Activated naive CD4-positive, alpha-beta T cell treated with anti-CD3 and anti-CD28 coated beads, Interleukin-2, amount 50 U/mL, for 72 hours (primary cell): ENCODE measurements at places on chromosomes 5 and 9. TPM values are rescaled to one million over a fixed set of nuclear protein-coding genes. Genes with fewer than 3 reads are reported as not detected.
A peak's percentile ranks its signal among the peaks of the same experiment; 100 is the strongest.

DNA sequence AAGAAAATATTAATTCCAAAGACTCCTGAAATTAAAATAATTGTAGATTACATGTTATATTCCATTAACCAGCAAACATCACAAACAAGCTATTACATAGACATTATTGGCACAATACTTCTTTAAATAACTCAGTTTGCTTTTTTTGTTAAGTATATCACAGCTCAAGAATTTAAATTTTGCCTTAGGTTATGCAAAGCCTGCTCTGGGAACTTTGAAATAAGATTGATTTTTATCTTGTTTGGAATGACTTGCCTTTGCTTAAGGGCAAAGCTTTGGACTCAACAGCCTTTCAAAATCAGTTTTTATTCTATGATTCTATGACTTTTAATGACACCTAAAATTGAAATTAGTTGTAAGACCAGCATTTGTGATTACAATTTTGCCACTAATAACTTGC, 78.2 kb downstream of the ALDH7A1 start:
- no peak for DNase-seq

The NIPAL4 gene
- total RNA-seq = 3.9 TPM

GRCh38 chr9:87285183-87285850, 212.3 kb upstream of the DAPK1 start:
- no peak for DNase-seq

GRCh38 chr5:128632264-128632663, 94.2 kb upstream of the FBN2 start:
- DNase-seq = no peak

DNA sequence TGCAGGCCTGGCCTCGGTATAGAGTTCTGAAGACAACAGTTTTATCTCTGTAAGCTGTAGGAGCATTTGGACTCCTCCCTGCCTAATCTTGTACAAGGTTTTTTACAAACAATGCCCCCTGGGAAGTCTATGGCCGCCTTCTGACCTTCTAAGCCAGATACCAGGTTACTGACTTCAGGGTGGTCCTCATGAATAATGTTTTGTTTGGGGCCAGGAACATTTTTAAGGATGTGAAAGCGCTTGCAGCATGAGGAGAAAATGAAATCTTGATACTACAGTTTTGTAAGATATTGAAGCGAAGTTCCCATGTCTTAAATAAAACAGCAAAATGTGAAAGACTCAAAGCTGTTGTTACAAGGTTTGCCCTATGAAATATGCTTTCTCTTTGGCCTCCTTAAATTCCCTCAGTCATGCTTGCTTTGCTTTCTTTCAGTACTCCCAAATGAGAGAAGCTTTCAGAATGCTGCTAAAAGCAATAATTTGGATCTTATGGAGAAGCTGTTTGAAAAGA, 5.2 kb downstream of the ANKDD1B start:
- no peak for DNase-seq

The GDA gene
- not detected for total RNA-seq

DNA sequence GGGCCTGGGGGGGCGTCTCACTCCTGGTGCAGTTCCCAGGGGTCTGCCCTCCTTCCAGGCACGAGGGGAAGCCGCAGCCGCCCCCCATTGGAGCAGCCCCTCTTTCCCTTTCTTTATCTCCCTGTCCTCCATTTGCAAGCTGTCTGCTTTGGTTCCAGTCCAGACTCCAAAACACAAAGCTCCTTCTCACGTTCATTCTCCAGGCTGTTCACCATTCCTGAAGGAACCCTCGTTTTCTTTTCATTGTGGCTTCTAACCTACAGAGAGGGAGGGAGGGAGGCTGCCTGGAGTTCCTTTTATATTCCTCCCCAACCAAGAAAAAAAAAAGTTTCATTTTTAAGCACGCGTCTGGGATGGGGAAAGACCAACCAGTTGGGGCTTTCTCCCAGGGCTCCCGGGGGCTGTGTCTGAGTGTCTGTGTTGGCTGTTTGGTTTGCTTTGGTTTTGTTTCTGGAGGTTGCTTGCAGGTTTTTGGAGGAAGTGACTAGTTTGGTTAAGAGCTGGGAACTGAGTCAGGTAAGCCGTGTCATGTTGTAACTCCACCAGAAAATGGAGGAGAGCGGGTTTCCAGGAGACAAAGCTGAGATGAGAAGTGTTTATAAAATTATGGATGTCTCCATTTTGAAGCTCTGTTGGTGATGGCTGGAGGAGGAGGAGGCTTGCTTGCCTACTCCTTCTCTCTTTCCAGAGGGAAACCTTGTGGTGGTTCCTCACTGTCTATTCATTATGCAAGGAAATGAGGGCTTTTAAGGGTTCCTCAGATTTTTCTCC, 1.6 kb downstream of the ZNF462 start:
- DNase-seq = no peak

- DNase-seq = no peak
Measured at GRCh38 chr9:78371981-78372380, 75.1 kb downstream of the PSAT1 start.

The PCDHGC5 gene
- not detected for total RNA-seq

DNA sequence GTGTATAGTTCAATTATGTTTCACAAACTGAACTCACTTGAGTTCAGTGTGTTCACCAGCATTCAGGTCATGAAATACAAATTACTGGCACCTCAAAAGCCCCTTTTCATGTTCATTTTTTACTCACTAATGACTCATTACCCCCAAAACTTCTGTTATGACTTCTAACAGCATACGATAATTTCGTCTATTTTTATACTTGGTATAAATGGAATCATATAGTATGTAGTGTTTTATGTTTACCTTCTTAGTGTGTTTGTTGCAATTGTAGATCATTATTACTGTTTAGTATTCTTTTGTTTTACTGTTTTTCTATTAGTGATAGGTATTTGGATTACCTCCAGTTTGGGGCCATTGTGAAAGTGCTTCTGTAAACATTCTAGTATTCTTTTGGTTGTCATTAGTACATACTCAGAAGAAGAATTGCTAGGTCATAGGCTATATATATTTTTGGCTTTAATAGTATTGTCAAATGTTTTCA, 33.4 kb downstream of the DDX4 start:
- DNase-seq = no peak

- DNase-seq = no peak
Measured at GRCh38 chr5:61949054-61949678, 356.8 kb upstream of the KIF2A start.

GRCh38 chr9:34097865-34098264, 28.6 kb downstream of the DCAF12 start:
- DNase-seq = no peak

- DNase-seq = no peak
Measured at GRCh38 chr5:84184857-84185256, 199.8 kb downstream of the EDIL3 start.

GRCh38 chr9:110911659-110912418, 126.4 kb downstream of the LPAR1 start:
- no peak for DNase-seq

- DNase-seq = no peak
Measured at GRCh38 chr5:40571729-40572128, 108.0 kb upstream of the PTGER4 start.

- DNase-seq = no peak
Measured at GRCh38 chr5:150542933-150543445, 35.1 kb downstream of the NDST1 start.

DNA sequence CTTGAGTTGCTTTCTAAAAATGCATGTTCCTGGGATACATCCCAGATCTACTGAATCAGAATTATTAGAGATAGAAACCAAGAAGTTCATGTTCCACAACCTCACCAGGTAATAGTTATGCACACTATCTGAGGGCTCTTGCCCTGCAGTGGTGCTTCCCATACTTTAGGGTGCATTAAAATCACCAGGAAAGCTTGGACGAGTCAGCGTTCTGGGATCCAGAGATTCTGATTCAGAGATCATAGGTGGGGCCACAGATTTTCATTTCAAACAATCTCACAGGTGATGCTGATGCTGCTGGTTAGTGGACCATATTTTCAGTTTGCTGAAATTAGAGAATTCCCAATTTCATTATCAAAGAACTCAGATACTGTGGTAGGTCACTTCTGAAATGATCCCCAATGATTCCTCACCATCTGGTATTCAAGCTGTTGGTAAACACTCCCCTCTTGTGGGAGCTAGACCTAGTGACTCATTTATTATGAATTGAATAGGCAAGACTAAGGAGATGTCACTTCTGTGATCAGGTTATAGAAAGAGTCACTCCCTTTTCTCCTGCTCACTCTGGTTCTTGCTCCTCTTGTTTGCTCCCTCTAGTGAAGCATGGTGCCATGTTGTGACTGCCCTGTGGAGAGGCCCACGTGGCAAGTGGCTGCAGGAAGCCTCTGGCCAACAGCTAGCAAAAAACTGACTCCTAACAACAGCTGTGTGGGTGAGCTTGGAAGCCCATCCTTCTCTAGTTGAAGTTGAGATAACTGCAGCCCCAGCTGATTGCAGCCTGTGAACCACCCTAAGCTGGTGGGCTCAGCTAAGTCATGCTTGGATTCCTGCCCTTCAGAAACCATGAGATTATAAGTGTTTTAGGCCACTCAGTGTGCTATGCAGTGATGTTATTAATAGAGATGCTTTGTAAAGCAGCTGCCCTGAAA, 59.8 kb downstream of the SH3TC2 start:
- DNase-seq = no peak

The DIAPH1 gene
- total RNA-seq = 184 TPM

GRCh38 chr9:105360344-105360743, 87.5 kb upstream of the FSD1L start:
- DNase-seq = no peak

DNA sequence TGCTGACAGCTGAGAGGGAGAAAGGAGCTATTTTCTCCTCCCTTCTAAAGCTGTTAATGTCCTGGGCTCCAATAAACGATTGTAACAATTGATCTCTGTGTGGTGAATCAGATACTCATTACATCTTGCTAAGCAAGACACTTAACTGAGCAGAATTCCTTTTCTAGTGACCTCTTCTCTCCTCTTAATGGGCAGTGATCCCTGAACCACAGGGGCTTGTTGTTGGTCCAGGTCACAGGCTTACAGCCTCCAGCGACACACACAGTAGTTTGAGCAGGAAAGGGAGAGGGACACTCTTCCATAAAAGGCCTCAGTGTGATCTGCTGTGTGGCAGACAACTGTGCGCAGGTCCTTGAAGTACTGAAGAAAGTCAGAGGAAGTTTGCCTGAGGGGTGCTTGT, 58.5 kb upstream of the MYO10 start:
- no peak for DNase-seq

GRCh38 chr9:12849486-12850003, 74.7 kb downstream of the LURAP1L start:
- no peak for DNase-seq

The OBP2B gene
- total RNA-seq = not detected

DNA sequence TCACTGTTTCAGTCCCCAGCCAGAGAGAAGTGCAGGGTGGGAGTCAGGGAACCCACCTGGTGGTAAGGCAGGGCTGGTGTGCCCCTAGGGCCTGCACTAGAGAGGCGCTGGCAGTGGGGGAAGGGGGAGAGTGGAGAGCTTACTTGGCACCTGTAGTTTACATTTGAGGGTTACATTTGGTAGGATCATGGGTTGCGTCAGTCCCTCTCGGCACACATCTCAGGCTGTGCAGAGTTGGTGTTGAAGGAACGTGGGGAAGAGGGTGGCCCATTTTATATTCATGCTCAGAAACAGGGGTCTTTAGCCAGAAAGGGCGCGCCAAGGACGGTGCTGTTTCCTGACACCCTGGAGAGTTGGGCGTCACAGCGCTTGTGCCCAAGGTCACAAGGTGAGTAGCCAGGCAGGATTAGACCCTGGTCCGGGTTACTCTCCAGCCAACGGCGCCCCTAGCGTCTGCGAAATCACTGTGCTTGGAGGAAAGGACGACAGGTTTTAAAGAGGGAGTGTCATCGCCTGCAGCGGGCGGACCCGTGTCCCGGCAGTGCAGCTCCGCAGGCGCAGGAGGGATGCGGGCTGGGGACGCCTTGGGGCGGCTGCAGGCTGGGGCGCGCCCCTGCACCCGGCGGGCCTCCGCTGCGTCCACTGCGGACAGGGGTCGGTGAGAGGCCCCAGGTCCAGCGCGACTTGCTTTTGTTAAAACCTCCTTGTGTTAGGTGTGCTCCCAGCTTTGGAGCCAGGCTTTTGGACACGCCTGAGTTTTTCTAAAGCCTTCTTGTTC, 272.6 kb downstream of the FANCC start:
- DNase-seq = no peak

DNA sequence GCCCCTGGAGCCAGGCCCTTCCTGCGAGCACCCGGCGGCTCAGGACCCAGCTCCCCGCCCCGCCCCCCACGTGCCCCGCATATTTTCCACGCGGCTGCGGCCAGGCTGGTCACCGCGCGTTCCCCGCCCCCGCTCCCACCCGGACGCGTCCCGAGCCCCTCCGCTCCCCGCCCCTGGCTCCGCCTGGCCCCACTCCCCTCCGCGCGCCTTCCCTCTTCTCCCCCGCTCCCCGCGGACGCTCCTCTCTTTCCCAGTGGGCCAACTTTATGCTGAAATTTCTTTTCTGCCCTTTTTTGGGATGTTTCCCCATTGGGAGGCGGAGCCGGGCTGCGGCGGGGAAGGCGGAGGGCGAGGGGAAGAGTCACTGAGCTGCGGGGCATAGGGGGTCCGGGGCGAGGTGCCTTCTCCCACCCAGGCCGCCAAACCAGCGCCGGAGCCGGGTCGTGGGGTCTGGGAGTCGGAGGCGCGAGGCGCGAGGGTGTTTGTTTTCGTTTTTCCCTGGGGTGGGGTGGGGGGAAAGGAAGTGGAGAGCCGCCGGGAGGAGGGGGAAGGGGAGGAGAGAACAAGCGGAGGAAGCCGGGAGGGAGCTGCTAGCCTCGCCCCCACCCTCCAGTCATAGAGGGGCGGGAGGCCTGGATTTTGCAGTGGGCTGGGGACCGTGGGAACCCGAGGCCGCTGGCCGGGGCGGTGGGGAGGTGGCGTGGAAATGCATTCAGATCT, 1.0 kb upstream of the TPM2 start:
- peak; percentile 16 for DNase-seq

GRCh38 chr9:106707291-106707690, 155.7 kb upstream of the ZNF462 start:
- no peak for DNase-seq

- DNase-seq = no peak
Measured at GRCh38 chr5:124154714-124155113, 591.7 kb downstream of the ZNF608 start.

The SOHLH1 gene
- total RNA-seq = not detected

DNA sequence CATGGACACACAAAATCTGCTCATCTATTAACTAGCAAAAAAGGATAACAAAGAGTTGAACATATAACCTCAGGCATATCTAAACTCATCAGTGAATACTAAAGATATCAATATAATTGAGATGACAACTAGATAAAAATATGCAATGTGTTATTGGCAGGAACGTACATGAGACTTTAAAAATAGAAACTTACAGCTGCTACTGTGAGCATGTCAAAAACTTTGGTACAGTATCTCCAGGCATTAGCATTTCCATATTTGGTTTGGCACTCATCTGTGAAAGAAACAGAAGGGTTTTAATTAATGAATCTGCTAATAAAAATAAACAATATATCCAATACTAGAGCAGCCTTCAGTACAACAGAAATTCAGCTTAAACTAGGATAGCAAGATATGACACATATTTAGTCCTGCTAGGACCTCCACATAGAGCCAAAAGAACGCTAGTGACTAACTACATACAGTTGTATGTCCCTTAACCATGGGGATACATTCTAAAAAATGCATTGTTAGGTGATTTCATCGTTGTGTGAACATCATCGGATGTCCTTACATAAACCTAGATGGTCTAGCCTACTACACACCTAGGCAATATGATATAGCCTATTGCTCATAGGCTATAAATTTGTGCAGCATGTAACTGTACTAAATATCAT, 10.5 kb upstream of the SCAI start:
- no peak for DNase-seq

GRCh38 chr5:120684213-120684612, 220.1 kb downstream of the PRR16 start:
- no peak for DNase-seq

The DDX4 gene
- total RNA-seq = not detected

The PCDHGA2 gene
- not detected for total RNA-seq

The C5orf47 gene
- not detected for total RNA-seq
